ENCODE measurements at places on chromosomes 13 and 19.

DNA sequence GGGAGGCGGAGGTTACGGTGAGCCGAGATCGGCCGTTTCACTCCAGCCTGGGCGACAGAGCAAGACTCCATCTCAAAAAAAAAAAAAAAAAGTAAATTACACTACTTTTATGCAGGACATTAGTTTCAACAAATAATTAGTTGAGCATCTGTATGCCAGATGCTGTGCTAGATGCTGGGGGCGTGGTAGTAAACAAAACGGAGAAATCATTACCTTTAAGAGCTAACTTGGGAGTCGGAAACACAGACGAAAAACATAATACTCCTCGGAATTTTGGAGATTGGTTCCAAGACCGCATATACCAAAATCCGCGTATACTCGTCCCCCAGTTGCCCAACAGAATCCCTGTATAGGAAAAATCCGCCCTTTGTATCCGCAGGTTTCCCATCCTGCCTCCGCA lies 1.3 kb upstream of the DUS3L start:
- DNase-seq = no peak

GRCh38 chr13:110617321-110618072 lies 2.2 kb downstream of the NAXD start:
- no peak for DNase-seq

GRCh38 chr19:33514885-33515551 lies 6.6 kb downstream of the PEPD start:
- DNase-seq = no peak

DNA sequence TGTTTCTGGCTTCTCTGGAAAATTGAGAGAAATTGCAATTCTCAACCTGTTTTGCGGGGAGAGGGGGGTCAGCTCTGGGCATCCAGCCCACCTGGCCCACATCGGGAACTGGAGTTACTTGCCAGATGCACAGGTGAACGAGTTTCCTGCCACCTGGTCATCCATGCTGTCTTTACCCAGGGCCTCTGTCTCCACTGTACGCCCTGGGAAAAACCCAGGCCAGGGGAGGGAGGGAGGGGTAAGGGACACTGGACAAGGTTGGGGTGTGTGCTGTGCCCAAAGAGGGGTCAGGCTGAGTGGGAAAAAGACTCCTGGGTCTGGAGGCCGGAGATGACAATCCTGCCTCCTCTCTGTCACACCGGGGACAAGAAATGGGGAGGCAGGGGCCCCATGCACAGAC lies 307.6 kb downstream of the ZNF536 start:
- no peak for DNase-seq

Data from activated CD4-positive, alpha-beta T cell treated with anti-CD3 and anti-CD28 coated beads for 48 hours (primary cell).